LHCN-M2 (cell line): ENCODE measurements at places on chromosomes 3 and 15. TPM values are rescaled to one million over a fixed set of nuclear protein-coding genes. Genes with fewer than 3 reads are reported as not detected.

- DNase-seq = peak; percentile 12
These were observed 82.0 kb downstream of the CHCHD4 start for GRCh38 chr3:14042680-14043079.

DNA sequence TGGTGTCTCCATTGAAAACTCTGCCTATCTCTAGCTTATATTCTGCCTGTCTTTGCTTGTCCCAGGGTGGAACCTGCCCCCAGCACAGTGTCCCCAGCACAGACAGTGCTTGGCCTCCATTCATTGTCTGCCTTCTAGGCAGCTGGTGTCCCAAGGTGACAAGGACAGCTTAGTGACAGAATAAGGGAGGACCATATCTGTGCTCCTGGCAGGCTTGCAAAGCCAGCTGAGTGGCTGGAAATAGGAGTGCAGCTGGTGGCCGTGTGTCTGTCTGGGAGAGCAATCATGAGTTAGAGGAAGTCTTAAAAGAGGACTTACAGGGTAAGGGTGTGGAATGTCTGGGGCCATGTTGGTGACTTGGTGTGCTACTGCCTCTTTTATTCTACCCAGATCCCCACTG, 33.4 kb downstream of the SCN5A start:
- no peak for DNase-seq

DNA sequence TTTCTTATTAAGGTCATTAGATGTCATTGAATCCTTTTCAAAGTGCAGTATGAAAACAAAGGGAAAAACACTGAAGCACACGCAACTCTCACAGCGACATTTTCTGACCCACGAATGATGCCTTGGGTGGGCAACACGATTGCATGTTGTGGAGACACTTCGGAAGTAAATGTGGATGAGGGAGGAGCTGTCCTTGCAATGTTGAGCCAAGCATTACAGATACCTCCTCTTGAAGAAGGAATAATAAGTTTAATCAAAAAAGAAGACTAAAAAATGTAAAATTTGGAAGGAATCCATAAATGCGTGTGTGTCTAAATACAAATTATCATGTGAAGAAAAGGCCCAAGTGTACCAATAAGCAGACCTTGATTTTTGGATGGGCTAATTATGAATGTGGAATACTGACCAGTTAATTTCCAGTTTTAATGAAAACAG, 16.9 kb downstream of the THBS1 start:
- peak; percentile 68 for DNase-seq

GRCh38 chr3:112372396-112372795, 39.4 kb downstream of the CD200 start:
- peak; percentile 64 for DNase-seq

DNA sequence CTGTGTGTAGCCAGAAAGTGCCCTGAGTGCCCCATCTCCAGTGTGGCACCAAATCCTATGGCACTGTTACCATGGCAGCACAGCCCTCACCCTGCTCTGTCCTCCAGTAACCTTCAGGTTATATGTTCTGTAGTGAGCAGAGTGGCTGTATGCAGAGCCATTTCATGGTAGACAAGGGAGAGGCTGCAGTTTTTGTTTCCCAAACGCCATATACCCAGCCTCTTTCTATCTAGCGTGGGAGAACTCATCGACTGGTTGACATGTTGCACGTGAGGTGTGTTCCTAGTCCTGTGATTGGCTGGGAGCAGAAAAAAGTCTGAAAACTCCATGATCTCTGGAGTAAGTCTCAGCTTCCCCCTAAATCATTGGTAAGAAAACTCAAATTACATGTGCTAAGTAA, 2.0 kb downstream of the SIDT1 start:
- no peak for DNase-seq

DNA sequence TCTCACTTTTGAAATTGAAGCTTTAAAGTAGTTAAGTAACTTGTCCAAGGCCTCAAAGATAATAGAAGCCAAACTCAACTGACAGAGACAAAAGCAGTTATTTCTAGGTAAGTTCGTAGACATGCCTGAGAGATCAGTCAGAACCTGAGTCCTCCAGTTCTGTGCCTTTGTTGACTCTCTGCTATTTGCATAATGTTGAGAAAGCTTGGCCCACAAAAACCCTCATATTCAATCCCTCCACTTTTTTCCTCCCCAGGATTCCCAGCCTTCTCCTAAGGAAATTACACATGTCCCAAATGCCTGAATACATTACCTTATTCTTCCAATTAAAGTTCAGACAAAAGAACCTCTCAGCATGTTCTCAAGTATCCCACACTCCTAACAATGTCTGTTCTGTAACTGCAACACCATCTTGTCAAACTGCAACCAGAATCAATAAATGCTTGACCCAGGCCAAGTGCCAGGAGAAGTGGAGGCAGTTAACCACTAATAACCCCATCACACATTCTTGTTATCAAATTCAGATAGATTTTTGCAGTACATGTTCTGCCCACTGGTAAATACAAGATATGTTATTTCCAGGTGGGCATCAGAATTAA, 217.8 kb downstream of the LRRC3B start:
- DNase-seq = no peak

DNA sequence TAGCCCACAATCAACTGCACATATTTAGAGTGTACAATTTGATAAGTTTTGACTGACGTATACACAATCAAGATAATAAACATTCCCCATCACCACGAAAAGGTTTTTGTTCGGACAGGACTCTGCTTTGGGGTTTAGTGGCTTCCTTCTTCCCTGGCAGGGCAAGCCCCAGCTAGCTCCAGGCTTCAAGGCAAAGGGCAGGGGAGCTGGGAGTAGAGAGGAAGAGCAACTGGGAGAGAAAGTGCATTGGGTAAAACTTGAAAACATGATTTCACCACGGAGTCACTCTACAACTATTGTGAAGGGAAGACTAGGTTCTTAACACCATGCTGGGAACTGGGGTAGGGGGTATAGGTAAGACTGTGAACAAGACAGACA, 185.1 kb upstream of the UBE2E1 start:
- DNase-seq = no peak

DNA sequence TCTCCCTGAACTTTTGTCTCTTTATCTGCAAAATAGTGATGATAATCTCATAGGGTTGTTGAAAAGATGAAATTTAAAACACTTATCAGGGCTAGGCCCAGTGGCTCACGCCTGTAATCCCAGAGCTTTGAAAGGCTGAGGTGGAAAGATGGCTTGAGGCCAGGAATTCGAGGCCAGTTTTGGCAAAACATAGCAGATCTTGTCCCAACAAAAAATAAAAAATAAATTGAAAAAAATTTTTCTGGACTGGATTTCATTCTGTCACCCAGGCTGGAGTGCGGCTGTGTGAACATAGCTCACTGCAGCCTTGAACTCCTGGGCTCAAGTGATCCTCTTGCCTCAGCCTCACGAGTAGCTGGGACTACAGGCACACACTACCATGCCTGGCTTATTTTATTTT, 29.6 kb downstream of the LMLN start:
- DNase-seq = no peak

- no peak for DNase-seq
These were observed 362.1 kb downstream of the PLOD2 start for GRCh38 chr3:145798696-145799537.

DNA sequence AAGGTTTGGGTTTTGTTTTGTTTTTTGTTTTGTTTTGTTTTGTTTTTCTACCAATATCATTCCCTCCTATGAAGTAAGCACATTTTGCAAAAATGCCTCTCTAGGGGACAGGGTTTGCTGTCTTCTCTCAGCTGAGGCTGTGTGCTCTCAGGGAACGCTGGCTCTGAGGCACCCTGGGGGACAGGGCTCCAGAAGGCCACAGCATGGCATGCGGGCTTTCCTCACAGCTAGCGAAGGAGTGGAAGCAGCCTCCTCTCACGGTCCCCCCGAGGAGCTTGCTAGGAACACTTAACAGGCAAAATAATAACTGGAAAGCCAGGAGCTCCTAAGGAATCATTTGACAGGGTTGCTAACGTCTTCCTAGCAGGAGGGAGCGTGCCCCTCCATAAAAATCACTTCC, 227.7 kb upstream of the ST8SIA2 start:
- no peak for DNase-seq

DNA sequence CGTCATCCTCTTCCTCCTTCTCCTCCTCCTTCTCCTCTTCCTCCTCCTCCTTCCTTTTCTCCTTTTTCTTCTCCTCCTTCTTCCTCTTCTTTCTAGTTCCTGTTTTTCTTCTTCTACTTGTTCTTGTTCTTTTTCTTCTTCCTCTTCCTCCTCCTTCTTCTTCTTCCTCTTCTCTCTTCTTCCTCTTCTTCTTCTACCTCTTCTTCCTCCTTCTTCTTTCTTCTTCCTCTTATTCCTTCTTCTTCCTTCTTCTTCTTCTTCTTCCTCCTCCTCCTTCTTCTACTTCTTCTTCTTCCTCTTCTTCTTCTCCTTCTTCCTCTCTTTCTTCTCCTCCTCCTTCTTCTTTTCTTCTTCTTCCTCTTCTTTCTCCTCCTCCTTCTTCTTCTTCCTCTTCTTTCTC, 310.2 kb upstream of the LMCD1 start:
- no peak for DNase-seq

GRCh38 chr3:81581966-81582599, 179.4 kb downstream of the GBE1 start:
- DNase-seq = peak; percentile 49

The PLXNA1 gene
- total RNA-seq = 65.6 and 88.7 TPM in 2 replicates

The TRIM42 gene
- total RNA-seq = not detected in 2 replicates

The STARD9 gene
- 3.9 and 4.8 TPM in 2 replicates for total RNA-seq

The SCG5 gene
- 1.2 and 2.8 TPM in 2 replicates for total RNA-seq

The HHLA2 gene
- total RNA-seq = not detected in 2 replicates

The UBE2E2 gene
- total RNA-seq = 32.4 and 33.1 TPM in 2 replicates

The PXYLP1 gene
- 2.5 and 3.7 TPM in 2 replicates for total RNA-seq
